HEK293T (cell line): ENCODE measurements at places on chromosomes 2 and 18.

GRCh38 chr18:911025-911424, 6.4 kb downstream of the ADCYAP1 start:
- no peak for DNase-seq

- no peak for DNase-seq
Observed at GRCh38 chr2:188032786-188033185, 258.9 kb upstream of the GULP1 start.

- DNase-seq, result no peak
Observed at GRCh38 chr2:96526101-96526591, 10.4 kb upstream of the ARID5A start.

- DNase-seq, result no peak
Observed at GRCh38 chr2:174327021-174327840, 7.5 kb upstream of the SP9 start.

DNA sequence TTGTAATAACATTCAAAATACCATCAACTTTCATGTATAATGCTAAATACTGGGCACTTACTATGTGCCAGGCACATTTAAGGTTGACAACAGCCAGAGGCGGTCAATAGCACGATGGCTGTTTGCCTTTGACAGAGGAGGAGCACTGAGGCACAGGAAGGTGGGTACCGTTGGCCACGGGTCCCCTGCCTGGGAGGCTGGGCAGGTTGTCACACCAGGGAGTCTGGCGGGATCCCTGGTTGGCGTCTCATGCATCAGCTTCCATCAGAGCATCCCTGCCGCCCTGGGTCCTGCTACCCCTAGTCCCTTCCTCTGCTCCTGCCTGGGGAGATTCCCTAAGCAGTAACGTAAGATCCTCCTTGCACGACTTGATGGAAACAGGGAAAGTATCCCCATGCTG, 19.4 kb downstream of the ALLC start:
- DNase-seq, result no peak

DNA sequence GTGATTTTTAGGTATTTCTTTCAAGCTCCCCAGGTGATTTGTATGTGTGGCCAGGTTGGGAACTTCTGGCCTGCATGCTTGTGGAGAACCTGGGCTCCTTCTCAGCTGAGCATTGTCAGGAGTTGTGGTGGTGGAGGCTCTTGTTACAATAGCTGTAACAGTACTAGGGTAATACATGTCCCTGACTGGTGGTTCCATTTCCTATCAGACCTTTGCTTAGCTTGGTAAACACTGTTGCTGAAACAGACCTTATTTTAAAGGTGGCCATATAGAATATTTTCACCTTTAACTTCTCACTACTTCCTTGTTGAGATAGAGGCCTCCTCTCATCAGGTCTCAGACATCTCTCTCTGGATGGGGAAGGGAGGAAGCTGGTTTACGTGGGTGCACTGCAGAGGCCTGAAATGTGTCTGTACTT, 79.2 kb downstream of the SETBP1 start:
- no peak for DNase-seq

- DNase-seq, result no peak
Observed at GRCh38 chr2:150075831-150076230, 411.6 kb downstream of the RND3 start.

- DNase-seq, result peak; percentile 1
Observed at GRCh38 chr2:68916226-68916625, 36.5 kb downstream of the GKN2 start.

- no peak for DNase-seq
Observed at GRCh38 chr2:59589881-59590280, 963.6 kb downstream of the BCL11A start.

DNA sequence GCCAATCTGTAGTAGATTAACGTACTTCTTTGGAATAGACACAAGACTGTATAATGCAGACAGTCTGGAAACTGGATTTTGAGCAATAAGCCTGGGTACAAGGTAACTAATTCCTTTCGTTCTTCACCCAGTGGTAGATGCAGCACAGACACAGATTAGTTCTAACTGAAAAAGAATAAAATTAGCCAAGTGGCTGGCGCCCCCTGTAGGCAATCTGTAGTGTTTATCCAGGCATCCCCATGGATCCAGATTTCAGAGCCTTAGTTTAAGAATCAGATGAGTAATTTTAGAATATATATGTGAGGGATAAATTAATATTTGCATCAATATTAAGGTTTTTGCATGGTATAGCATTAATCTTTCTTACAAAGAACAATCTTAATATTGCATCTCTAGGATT, 563.9 kb downstream of the DCC start:
- peak; percentile 9 for DNase-seq

DNA sequence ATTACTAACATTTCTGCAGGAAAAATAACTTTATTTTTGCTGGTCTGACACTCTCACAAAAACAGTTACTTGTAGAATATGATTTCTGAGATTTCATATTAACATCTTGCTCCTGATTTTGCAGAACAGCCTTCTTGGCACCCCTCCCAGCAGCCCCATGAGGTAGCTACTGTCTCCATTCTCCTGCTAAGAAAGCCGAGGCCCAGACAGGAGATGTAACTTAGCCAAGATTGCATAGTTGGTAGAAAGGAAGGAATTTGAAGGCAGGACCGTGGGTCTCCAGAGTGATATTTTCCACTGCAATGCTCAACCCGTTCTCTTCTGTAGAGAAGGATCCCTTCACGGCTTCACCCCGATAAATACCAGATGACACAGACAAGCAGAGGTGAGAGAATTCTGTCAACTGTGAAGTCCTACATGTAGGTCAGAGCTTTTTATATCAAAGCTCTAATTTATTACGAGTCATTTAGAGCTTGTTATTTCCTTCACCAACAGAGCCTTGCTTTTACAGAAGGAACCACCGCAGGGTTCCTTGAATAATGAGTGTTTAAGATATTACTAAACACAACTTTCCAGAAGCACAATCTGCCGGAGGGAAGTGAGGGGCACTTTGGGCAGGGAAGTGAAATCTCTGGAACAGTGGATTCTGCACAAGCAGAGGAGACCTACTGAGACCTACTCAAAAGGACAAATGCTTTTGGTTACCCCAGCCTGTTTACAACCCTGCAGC, 48.0 kb upstream of the MYCN start:
- no peak for DNase-seq

DNA sequence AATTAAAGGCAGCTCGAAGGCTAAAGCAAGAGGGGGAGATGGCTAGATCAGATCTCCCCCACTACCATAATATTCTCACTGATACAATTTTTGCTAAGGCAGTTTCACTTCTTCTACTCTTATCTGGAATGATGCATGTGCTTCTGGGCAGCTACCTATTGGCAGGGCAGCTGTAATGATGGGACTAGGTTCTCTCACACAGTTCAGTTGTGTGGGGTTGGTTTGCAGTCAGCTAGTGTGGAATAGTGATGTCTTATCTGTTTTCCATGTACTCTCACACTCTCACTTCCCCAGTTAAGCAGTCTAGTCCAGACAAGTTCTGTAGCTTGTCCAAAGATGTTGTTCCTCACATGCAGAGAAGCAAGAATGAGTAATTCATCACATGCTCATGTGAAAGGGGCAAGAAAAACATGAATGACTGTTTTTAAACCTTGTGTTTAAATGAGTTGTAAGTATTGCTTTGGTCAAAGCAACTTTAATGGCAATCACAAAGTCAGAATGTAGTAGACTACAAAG, 836.1 kb downstream of the CBLN2 start:
- DNase-seq, result no peak

DNA sequence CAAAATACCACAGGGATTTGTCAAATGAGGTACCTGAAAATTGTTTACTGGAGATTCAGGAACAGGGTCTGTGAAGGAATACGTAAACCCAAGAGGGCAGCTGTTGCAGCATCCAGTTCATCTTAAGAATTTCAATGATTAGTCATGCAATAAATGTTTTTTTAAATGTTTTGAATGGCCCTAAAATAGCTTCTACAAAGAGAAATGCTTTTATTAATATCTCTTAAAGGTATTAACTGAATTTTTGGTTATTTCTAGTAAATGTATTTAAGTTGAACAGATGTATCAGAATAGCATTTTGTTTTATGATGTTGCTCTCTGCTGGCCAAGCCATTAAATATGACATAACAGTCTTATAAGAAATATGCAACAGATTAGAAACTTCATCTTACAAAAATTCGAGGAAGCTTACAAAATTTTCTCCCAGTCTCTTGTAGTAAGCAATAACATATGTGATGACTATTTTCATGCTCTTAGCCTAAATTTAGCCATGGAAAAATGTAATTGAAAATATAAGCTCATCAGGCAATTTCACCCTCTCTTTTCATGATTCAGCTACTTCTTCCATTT, 863.9 kb downstream of the SUCLG1 start:
- no peak for DNase-seq

GRCh38 chr2:9791711-9792110, 51.6 kb upstream of the TAF1B start:
- DNase-seq, result no peak

- no peak for DNase-seq
Observed at GRCh38 chr2:225842939-225843338, 443.4 kb downstream of the NYAP2 start.

DNA sequence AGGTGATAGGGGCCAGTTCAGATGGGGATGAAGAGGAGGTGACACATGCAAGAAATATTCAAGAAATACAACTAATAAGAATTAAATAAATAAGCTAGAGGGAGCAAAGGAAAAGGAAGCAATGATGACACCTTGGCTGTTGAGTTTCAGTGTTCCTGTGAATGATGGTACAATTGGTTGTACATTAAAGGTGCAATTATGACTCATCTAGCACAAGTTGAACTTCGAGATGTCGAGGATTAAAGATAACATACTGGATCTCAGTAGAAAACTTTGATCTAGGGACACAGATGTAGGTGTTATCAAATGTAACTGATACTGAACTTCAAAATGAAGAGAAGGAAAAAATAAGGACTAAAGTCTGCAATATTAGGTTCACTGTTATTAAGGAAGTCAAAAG, 760.6 kb upstream of the CHAC2 start:
- no peak for DNase-seq

DNA sequence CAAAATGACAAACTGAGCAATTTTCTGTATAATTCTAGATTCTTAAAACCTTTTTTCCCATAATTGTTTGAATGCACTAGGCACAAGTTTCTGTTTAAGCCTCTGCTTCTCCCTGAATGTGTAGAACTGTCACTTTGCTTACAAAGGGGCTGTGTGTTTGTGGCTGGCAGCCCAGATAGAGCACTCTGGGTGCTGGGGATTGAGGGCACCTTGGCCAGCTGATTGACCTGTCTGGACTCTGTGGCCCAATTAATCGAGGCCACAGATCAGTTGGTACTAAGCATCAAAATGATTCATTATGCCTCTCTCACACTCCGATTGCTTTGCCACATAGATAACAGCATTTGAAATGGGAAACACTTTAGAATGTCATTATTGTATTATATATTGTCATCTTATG, 12.1 kb downstream of the ST8SIA3 start:
- DNase-seq, result no peak

DNA sequence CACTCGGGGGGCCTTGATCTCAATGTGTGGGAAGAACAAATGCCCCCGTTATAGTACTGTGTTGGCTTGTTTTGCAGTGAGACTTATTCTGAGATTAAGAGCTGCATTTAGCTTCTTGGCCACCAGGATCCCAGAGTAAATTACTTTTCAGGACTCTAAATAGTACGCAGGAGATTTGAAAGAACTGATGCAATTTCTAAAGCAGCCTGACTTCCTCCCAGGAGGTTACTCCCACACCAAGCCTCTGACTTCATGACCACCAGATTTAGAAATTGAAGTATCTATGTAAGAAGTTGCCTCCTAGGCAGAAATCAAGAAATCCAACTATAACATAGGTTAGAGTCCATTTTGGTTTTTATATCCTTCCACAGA, 67.0 kb downstream of the FEZ2 start:
- DNase-seq, result no peak

DNA sequence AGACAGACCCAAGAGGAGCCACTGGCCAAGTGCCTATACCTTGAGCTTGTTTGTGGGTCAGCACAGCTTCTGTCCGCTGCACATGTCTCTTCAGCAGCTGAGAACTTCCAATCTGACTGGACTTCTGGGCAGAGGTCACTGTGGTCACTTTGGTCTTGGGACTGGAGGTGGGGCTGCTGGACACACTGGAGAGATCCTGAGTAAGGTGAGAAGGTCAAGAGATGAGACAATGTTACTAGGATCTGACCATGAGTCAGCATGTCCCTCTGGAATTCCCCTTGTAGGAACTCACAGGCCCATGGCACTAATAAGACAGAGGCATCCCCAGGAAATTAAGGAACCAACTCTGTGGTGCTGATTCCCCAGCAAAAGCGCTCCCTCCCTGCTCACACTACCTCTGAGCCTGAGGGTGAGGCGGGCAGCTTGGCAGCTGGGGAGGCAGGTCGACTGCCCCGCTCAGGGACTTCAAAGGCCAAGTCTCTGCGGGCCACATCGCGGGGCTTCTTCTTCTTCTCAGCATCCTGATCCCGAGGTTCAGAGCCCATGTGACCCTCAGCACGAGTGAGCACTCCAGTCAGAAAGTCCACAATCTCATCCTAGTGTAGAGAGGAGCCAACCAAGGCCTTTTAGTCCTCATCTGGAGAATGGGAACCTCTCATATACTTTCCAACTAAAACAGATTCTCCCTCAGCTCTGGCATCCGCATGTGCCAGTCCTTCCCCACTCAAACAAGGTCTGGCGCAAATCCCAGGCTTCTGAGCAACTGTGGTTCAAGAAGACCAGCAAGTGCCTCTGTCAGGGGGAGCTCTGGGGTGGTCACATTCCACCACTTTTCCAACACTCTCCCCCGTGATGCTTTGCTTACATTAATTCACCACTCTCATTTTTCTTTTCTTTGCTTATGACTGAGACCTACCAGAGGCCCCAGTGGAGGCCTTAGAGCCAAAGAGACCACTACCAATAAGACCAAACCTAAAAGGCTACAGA, 29.4 kb downstream of the KANSL3 start:
- DNase-seq, result no peak

DNA sequence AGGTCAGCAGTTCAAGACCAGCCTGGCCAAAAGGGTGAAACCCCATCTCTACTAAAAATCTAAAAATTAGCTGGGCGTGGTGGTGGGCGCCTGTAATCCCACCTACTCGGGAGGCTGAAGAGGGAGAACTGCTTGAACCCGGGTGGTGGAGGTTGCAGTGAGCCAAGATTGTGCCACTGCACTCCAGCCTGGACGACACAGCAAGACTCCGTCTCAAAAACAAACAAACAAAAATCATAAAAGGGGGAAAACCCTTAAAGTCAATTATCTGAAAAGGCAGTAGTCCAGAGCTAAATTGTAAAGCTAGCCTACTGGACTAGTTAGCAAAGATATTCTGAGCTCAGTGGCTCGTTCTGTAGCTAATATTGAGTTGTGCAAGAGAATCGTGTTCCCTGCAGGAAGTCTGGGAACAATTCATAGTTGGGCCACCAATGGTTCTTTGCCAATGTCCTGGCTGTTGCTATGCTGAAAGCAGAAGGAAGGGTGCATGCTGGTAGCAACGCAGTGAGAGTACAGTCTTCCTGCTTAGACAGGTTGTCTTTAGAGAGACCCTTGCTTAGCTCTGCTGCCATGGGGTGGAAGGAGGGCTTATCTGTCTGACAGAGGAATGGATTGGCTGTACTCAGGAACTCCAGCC, 4.3 kb downstream of the TGOLN2 start:
- no peak for DNase-seq
